ENCODE measurements at places on chromosomes 7 and 10.

DNA sequence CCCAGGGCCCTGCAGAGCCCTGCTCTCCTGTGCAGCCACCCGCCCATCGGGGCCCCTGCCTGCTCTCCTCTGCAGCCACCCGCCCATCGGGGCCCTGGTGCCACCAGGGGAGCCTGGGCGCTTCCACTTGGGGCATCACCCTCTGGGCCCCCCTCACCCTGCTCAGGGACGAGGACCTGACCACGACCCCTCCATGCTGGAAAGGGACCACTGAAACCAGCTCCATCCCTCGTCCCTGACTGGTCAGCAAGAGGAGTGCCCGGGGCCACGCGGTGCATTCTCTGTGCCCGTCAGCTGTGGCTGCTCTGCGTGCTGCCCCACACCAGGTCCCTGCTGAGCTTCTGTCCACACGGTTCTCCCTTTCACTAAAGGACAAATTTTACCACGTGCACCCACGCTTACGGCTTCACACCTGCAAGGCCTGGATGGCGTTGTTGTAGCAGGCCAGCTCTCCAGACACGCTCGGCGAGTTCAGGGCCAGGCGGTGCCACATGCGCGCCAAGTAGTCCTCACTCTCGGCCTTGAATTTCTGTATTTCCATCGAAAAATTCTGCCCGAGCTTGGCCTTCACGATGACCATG is 57.6 kb downstream of the CFAP46 start:
- DNase-seq: peak; percentile 71

- no peak for DNase-seq
Measured at GRCh38 chr10:26832960-26833359, 27.8 kb downstream of the ABI1 start.

- DNase-seq: no peak
Measured at GRCh38 chr10:35328404-35329037, 7.8 kb upstream of the CCNY start.

DNA sequence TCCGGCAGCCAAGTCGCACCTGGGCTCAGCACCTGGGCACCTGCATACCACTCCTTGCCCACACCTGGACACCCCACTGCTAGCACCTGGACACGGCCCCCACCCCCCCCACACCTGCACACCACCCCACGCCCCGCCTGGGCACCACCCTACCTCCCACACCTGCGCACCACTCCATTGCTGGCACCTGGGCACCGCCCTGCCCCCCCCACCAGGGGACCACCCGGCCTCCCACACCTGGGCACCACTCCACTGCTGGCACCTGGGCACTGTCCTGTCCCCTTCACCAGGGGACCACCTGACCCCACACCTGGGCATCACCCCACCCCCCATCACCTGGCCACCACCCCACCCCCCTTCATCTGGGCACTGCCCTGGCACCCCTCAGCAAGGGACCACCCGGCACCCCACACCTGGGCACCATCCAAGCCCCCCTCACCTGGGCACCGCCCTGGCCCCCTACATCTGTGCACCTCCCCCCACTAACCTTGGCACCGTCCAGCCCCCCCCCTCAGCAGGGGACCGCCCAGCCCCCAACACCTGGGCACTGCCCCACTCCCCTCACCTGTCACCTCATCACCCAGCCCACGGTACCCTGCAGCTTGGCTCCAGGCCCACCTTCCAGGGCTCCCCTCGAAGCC is 33.8 kb upstream of the RNF32 start:
- no peak for DNase-seq

GRCh38 chr10:95336702-95337101 is 45.9 kb upstream of the PDLIM1 start:
- no peak for DNase-seq

DNA sequence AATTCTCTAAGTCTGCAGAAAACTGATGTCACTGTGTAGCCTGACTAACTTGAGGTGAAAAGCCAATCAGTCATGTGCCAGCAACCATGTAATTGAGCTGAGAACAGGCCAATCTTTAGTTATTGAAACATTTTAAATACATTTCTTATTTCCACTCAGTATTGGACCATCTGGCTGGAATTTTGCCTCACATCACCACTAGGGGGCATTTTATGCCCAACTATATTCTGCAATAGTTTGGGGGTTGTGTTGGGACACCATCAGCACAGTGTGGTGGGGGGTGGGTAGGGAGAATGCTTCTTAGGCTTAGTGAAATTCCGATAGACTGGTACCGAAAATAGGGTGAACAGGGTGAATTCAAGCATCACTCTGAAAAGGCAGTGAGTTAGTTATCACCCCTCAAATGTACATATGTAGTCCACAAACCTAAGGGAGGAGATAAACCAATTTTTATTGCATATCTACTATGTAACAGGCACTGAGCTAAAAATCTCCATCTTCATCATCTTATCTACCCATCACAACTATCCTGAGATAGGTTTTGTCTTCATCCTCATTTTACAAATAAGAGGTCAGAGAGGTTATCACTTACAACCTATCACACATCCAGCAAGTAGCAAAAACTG is 17.8 kb downstream of the NPSR1 start:
- peak; percentile 0 for DNase-seq

DNA sequence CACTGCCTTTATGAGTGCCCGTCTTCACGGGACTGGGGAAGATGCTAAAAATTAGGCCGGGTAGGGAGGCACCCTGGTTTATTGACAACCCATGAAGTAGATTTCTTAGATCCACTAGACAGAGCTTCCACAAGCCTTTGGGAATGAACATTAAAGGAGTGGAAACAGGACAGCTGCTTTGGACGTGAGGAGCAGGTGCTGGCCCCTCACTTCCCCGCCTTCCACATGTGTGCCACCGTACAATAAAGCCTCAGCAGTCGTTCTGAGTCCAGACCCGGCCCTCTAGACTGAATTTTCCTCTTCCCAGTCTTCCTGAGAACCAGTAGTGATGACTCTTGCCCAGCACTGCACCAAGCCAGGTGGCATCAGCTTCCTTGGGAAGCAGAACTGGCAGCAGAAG is 282.4 kb downstream of the CELF2 start:
- DNase-seq: no peak

GRCh38 chr10:110845756-110846620 is 25.7 kb upstream of the PDCD4 start:
- DNase-seq: no peak

DNA sequence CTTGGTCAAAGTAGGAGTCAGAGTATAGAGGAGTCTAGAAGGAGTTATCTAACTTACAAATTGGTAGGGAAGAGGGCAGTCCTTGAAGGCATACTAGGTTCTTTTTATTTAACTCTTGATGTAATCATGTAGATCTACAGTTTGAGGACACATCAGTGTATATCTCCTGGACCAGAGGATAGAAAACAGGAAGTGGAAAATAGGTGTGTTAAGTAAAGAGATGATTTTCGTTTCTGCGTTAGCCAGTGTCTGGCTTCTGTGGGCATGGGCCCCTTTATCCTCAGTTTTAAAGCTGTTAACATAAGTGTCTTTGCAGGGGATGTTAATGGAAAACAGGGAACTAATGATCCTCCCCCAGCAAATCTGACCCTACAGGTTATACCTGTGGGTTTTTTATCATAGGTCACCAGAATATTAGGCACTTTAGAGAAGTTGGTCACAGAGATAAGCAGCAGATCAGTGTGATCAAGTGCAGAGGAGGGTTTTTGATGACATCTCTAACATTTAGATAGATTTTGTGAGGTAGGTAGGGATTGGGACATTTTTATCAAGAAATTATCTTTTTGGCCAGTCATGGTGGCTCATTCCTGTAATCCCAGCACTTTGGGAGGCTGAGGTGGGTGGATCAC is 58.6 kb upstream of the PRSS1 start:
- DNase-seq: no peak

DNA sequence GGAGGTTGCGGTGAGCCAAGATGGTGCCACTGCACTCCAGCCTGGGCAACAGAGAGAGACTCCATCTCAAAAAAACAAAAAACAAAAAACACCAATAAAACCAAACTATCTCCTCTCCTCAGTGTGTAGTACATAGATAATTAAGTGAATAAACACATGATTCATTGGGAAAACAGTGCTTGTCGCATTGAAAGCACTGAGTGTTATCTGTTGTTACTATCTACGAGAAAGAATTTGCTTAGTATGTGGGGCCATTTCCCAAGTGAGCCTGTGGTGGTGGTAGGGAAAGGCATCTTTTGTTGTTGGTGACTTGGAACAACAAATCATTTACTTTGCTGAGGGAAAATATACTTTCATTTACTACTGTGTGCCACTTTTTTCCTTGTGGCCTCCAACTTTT is 42.6 kb downstream of the RSBN1L start:
- DNase-seq: no peak

- no peak for DNase-seq
Measured at GRCh38 chr7:132557489-132558044, 18.7 kb downstream of the PLXNA4 start.

DNA sequence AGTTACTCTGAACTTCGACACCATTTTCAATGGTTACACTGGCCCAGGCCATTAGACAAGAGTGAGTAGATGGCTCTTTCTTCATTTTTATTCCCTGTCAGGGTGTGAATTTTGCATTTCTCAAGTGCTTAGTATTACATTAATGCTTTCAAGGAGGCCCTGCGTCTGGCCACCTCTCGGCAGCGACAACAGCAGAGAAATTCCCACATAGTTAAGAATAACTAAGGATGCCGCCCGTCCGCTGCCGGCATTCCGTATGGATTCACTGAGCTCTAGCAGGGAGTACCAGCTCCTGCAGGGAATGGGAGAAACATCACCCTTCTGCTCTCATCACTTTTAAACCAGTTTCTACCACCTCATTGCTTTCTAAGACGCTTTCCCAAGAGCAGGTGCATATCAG is 153.6 kb downstream of the TCERG1L start:
- DNase-seq: no peak

DNA sequence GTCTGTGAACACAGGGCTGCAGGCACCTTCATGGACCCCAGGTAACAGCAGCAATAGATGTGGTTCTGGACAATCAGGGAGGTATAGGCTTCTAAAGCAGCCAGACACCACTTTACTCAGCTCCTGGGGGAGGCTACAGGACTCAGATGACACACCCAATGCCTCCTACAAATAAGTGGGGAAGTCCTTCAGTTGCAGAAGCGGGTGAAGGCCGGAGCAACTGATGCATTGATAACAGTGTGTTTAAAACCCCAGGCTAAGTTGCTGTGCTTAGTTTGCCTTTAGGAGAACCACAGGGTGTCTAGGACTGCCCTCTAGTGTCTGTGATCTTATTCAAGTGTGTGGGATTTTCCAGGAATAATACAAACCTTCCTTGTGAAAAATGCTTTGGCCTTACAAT is 5.9 kb upstream of the ITGA8 start:
- peak; percentile 71 for DNase-seq

DNA sequence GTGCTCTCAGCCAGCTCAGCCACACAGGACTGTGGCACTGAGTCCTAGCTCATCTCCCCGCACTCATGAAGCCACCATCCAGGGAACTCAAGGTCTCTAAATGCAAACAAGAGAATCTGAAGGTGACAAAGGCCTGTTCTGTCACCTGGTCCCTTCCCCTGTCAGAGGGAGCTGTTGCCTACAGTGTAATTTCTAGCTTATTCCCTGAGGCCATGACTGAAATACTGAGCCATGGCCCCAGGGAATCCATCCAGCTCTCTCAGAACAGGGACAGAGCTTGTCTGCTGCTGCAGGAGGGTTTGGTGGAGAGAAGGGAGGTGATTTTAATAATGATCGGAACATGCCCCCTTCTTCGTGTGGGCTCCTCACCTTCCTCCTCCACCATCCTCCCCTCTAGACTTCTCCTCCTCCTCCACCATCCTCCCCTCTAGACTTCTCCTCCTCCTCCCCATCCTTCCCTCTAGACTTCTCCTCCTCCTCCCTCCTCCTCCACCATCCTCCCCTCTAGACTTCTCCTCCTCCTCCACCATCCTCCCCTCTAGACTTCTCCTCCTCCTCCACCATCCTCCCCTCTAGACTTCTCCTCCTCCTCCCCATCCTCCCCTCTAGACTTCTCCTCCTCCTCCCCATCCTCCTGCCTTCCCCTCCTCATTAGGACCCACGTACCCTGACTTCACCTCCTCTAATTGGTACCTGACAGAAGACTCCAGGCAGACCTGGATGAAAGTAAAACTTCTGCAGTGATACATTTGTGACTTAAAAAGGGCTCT is 338.0 kb upstream of the MKI67 start:
- peak; percentile 10 for DNase-seq

GRCh38 chr10:95440756-95441546 is 120.2 kb downstream of the SORBS1 start:
- DNase-seq: no peak

DNA sequence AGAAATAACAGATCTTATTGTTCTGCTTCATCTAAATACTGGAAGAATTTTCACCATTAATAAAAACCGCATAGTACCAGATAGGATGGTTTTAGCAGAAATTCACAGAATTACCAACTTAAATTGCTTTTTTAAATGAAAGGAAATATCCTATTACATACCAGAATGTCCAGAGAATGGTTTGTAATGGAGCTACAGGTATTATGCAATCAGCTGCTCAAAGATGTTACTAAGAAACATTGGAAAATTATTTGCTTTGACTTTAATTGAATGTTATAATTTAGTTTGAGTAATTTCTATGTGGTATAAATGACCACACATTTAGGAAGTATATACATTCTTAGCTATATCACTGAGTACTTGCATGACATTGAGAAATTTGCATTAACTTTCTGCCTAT is 338.3 kb downstream of the ETV1 start:
- DNase-seq: no peak

- peak; percentile 14 for DNase-seq
Measured at GRCh38 chr7:107582875-107583274, 2.8 kb downstream of the BCAP29 start.

DNA sequence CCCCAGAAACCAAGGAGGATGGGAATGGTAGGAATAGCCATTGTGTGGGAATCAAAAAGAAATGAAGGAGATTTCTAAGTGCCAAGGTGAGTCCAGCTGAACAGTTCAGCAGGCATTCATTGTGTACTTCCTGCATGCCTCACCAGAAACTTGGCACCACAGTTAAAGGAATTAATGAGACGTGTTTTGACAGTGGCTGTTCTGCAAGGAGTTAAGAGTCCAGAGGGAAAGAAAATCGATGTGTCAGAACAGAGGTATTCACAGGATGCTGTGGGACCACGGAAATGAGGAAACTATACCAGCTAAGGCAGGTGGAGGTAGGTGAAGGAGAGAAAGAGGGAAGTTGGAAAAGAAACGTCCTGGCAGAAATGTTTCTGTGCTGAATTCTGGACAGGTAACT is 78.1 kb downstream of the PRKCQ start:
- no peak for DNase-seq

DNA sequence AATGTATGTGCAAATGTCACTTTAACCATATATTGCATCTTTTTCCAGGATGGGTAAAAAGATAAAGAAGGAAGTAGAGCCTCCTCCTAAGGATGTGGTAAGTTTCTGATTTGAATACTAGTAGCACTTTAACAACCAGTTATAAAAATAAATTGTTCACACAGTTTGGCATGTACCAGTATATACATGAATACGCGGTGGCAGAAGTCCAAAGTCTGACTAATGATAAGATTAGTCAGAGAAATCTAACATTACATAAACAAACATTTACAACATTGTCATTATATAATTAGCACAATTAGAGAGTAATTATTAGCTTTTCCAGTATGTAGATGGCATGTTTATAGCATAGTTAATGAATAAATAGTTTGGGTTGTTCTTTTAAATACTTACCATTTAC is 4.1 kb downstream of the ARMC3 start:
- no peak for DNase-seq

GRCh38 chr7:23011222-23011924 is 2.6 kb downstream of the HYCC1 start:
- no peak for DNase-seq
